ENCODE measurements at places on chromosomes 5 and 9.

GRCh38 chr5:179194201-179194910 lies 134.2 kb downstream of the ZNF354C start:
- no peak for DNase-seq

DNA sequence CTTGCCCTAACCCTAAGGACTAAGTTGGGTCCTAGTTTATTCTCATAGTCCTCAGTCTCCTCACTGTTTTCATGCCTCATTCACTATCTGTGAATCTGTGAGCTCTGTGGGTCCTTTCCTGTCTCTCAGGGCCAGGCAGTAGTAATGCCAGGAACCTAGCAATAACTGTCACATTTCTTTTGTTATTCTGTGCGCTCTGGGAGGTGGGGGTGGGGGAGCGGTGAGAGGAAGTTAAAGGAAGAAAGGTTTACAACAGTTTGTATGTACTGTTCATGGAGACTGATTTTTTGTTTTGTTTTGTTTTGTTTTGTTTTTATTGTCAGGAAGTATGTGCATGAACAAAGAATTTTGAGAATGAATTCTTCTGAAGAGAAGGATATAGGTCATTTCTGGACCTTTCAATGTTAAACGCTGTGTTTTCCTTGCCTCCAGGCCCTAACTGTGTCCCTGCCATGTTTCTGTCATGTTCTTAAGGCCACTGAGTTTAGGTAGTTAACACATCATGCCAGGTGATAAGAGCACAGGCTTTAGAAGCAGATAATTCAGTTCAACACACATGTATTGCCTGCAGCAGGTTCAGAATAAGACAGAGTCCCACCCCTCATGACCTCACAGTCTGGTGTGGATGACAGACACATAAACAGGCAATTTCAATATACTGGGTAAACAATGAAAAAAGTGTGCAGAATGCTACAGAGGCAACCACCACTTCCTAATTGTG lies 13.3 kb upstream of the FEM1C start:
- DNase-seq: no peak

DNA sequence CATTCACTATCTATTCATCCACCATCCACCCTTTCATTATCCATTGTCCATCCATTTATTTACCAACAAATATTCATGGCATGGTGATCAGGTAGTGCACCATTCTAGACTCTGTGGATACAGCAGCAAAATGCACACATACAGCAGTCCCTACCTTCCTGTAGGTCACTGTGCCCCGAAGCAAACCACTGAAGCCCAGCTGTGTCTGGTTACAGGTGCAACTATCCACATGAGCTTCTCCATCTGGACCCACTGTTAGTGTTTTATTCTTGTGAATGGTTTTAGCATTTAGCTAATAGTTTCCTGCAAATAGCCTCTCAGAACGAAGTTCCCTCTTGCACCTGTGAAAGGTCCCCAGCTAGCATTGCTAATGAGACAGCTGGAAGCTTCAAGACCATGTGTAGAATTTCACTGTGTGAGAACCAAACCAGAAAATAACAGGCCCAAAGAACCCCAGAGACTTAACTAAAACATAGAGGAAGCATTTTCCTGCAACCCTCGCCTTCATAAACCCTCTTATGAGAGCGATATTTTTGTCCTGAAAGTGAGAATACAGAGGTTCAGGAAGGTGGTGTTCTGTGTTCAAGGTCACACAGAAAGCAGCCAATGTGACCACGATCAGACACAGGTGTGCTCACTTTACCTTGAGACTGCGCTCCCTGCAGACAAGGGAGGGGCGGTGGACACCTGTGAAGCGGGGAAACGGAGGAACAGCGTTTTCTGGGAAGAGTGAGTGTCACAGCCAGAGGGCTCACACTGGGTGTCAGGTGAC lies 18.5 kb downstream of the PAEP start:
- no peak for DNase-seq

DNA sequence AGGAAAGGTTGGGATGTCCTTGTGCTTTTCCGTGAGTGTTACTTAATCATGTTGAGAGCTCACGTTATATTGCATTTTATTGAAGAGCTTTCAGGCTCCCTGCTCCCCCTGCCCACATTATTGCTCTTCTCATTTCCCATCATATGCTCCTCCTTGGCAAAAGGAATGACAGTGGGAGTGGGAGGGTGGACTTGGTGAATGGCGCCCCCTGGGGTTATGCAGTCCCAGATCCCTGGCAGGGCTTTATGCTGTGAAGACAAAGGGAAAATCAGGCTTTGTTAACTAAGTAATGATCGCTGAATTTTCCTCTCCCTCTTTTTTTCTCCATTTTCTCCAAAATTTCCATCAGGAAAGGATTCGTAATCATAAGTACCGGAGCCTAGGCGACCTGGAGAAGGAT lies 166.6 kb downstream of the SMARCA2 start:
- no peak for DNase-seq

GRCh38 chr5:143484601-143485000 lies 81.1 kb upstream of the NR3C1 start:
- DNase-seq: no peak

GRCh38 chr5:133704411-133704810 lies 92.1 kb upstream of the FSTL4 start:
- DNase-seq: no peak

DNA sequence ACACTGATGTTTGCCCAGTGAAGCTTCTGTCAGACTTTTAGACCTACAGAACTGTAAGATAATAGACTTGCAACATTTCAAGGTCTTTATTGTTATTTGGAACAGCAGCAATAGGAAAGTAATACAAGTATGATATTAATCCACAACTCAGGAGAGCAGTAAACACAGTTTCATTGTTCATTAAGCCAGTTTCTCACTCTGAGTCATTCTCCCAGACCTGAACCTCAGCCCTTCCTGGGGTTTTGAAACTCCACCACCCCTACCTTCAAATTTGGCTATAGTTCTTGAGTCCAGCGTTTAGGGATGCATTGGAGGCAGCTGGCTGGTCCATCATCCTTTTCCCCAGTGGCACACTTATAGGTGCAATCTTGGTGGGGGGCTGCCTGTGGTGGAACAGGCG lies 203.2 kb downstream of the RAB3C start:
- no peak for DNase-seq

DNA sequence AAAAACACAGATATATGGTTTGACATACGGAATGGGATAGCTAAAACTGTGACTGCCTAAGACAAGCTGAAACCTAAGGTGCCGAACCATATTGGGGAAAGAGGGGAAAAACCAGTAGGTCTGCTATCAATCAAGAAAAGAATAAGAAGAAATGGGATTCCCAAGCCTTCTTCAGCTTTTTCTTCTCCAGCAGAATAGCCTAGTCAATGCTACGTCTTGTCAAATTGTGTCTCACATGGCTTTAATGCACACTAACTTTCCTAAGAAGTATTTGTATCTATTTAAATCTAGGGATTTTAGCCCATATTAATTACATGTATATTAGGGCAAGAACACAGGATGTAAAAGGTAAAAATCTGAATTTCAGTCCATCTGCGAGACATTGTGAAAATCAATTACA lies 797 bp upstream of the FBXO38 start:
- DNase-seq: no peak

- no peak for DNase-seq
Observed at GRCh38 chr9:4148231-4148561, 151.7 kb downstream of the GLIS3 start.

- DNase-seq: no peak
Observed at GRCh38 chr5:137791799-137792198, 37.6 kb upstream of the HNRNPA0 start.

DNA sequence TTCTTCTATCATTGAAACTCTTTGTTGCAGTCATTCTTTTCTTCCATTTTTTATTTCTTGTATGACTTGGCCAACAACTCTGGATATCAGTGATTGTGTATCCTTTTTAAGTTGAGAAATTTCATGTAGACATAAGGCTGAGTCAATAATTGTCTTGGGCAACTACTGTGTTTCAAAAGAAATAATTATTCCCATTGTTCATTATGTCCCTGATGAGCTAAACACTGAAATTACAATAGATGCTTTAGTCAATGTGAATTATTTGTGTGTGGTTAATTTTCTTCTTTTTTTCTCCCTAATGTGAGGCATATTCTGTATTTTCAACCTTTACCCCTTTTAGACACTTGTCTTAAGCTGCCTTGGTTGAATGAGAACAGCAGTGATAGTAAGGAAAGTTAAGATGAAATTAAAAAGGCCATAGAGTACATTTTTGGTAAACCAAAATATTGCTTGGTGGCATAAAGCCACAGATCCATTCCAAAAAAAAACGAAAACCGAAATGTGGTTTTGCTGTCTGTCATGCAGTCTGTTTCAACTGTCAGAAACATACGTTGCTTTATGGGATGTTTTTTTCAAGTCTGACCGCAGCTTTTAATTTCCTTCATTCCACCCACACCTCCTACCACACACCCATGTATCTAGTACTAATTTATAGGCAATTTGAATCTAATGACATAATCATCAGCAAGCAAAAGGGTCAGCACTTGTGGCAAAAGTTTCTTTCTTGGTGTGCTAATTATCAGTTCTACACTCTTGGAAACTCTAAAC lies 21.1 kb downstream of the TLE4 start:
- DNase-seq: no peak

DNA sequence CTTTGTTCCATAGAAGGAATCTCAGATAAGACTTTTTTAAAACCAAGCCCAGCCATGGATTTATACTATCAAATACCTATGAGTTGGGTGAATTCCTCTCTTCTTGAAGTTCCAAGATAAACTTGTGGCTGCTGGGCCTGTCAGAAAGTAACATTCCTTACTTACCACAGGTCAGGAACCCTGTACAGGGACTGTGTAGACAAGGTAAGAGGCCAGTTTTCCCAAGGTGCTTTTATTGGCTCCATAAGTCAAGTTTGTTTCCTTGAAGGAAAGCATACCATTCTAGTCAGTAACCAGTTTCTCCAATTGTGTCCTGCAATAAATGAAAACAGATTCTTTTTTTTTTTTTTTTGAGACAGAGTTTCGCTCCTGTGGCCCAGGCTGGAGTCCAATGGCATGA lies 8.8 kb upstream of the CLTB start:
- DNase-seq: no peak

GRCh38 chr5:76850543-76851145 lies 830 bp downstream of the S100Z start:
- DNase-seq: no peak

- no peak for DNase-seq
Observed at GRCh38 chr9:117625154-117625553, 79.0 kb upstream of the TLR4 start.

- no peak for DNase-seq
Observed at GRCh38 chr5:147857302-147858129, 21.0 kb upstream of the SCGB3A2 start.

DNA sequence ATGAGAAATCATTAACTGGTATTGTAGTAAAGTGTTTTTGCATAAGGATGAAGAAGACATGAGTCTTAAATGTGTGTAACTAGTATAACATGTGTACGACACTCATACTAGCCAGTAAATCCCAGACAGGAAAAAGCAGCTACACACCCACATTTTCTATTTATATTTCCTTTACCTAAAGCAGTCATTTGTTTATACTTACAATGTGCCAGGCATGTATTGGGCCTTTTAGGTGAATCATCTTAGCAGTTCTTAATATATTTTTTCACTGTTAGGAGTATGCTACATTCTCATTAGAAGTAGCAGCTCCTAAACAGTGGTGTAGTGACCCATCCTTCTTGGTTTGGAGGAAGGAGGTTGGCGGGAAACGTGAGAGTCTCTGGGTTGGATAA lies 55.8 kb upstream of the TMC1 start:
- no peak for DNase-seq

DNA sequence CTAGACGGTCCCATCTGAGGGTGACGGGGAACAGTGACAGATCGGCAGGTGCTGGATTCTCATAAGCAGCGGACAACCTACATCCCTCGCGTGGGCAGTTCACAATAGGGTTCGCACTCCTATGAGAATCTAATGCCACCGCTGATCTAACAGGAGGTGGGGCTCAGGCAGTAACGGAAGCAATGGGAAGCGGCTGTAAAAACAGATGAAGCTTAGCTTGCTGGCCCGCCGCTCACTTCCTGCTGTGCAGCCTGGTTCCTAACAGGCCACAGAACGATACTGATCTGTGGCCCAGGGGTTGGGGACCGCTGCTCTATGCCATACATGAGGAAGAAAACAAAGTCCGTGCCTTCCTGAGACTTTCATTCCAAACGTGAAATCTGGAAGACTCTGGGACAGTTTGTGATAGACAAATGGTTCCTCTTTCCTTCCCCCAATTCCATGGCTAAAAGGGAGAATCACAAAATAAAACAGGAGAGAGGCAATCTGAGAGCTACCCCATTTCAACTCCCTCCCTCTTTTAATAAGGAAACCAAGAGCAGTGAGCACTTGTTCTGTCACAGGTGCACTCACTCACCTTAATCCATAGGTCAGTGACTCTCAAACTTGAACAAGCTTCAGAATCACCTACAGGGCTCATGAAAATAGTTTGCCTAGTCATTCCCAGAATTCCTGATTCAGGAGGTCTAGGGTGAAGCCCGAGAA lies 12.1 kb downstream of the PDCL start:
- no peak for DNase-seq

- DNase-seq: no peak
Observed at GRCh38 chr9:81083854-81084512, 605.4 kb downstream of the TLE1 start.

GRCh38 chr5:137734331-137734730 lies 1.6 kb downstream of the KLHL3 start:
- no peak for DNase-seq

GRCh38 chr5:150780187-150780692 lies 1.7 kb downstream of the SMIM3 start:
- no peak for DNase-seq

DNA sequence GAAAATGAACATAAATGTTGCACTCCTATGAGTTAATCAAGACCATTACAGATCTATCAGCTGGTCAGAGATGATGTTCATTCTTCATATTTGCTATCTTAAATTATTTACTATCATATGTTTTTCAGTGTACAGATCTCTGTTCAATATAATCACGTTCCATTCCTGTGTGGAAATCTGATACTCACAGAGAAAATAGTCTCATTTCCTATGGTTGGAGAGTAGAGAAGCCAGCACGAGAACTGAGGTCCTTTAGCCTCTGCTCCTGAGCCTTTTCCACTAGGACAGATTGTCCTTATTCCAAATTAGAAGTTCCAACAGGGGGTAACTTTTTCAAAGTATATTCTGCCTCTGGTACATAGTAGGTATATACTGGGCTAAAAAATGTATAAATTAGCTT lies 29.2 kb downstream of the UGCG start:
- DNase-seq: no peak

- no peak for DNase-seq
Observed at GRCh38 chr5:88398316-88398715, 129.7 kb upstream of the TMEM161B start.

- DNase-seq: no peak
Observed at GRCh38 chr5:76580981-76581380, 42.2 kb downstream of the F2RL2 start.

DNA sequence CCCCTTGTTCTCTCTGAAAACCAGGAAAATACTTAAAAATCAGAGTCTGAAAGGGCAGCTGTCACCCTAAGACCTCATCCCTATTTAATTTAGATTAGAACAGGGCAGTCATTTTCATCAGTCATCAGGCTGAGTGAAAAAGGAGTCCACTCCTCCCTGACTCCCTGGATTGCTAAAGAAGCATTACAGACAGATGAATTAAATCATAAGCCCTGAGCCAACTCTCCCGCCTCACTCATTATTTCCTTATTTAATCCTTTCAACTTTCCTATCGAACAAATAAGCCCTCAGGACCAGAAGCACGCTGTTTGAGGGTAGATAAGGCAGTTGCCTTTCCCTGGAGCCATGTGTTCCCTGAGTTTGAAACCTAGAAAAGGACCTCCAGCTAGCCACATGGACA lies 201.9 kb upstream of the ANKRD55 start:
- no peak for DNase-seq
